ENCODE measurements at places on chromosomes 7 and 10.

- no peak for DNase-seq
Measured at GRCh38 chr10:18179891-18180290, 39.7 kb downstream of the CACNB2 start.

DNA sequence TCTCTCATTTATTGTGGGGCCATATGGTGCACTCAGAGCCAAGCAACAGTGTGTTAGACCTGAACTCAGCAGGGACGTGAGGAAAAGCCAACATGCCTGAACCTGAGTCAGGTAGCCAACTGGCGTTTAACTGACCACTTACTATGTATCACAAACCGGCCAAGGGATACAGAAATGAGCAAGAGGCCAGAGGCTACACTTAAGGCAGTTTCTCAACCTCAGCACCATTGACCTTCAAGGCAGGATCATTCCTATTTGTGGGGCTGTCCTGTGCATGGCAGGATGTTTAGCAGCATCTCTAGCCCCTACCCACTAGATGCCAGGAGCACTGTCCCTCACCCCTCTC, 103.5 kb upstream of the NANOS1 start:
- no peak for DNase-seq

- no peak for DNase-seq
Measured at GRCh38 chr7:149477494-149478443, 16.9 kb upstream of the ZNF777 start.

- no peak for DNase-seq
Measured at GRCh38 chr7:159113056-159113455, 31.6 kb downstream of the VIPR2 start.

- no peak for DNase-seq
Measured at GRCh38 chr10:33301097-33301789, 33.2 kb downstream of the NRP1 start.

- no peak for DNase-seq
Measured at GRCh38 chr10:72906446-72906845, 12.9 kb downstream of the OIT3 start.

DNA sequence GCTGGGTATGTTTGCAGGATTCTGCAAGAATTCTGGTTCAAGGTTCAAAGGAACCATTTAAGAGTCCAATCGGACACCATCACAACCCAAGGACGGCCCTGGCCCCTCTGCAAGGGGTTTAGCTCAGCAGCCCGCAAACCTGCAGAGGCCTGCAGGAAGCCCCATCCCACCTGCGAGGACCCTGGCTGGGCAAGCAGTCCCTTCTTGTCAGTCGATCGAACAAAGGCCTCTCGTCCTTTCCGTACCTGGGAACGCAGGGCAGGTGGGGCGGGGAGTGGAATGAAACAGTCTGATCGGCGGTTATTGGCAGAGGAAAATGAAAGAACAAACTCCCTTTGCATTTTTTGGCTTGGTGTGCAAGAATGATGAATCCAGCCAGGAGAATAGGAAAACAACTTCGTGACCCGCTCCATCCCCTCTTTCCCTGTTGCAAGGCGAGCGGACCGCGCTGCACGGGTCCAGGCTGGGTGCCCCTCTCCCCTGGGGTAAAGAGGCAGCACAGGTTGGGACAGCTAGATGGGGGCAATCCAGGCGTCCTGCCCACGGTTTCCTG, 73.7 kb downstream of the INSIG1 start:
- DNase-seq = no peak

DNA sequence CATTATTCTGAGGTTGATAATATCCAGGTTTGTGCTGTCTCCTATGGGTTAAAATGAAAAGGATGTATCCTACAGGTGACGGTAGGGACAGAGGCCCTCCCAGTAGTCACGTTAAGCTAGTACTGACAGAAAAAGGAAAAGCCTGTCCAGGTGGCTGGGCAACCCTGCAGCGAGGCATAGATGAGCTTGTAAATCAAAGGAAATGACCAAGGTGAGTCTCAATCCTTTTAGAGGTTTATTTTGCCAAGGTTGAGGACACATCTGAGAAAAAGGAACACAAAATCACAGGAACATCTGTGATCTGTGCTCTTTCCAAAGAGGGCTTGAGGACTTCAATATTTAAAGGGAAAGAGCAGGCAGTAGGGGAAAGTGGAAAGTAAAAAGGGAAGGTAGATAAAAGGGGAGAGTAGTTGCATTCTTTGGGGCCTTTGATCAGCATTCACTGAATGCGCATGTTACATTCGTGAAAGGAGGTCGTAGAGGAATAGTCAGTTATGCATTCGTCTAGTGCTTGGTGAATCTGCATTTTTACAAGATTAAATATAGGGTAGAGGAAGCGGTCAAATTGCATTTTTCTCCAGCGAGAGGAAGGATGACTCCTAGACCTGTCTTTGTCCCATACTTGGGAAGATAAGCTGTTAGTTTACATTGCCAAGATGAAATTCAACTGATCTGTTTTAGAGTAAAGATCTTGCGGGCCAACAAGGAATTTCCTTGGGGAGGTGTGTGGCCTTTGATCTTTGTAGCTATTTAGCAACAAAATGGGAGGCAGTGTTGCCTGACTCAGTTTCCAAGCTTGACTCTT, 884 bp upstream of the GSTO1 start:
- no peak for DNase-seq

DNA sequence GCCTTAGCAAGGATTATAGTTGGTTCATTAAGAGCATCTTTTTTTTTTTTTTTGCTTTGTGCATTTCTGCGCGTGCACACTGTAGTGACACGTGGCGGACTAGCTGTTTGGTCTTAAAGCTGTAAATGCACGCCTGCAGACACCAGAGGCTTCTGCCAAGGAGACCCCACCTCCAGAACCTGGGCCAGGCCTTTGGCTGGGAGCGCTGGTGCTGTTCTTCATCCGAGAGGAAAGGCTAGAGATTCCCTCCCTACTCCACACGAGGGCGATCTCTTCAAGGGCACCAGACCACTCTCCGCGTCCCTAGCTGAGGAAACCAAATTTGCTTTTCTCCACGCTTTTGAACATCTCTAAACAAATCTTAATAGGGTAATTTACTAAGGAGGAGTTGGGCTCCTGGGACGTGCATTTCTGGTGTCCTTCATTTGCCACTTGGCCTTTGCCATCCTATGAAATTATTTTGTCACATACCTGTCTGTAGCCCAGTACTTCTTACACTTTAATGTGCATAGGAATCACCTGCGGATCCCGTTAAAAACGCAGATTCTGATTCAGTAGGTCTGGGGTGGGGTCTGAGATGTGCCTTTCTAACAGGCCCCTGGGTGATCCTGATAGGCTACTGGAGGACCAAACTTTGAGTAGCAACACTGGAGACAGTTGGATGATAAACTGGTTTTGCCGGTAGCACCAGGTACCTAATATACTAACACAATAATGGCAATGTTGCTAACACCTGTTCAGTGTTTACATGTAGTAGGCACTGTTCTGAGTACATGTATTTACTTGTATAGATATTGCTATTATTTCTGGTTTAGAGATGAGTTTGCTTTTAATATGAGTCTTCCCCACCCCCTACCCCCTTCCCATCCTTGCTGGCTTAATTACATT, 1.3 kb upstream of the SLC26A5 start:
- no peak for DNase-seq

DNA sequence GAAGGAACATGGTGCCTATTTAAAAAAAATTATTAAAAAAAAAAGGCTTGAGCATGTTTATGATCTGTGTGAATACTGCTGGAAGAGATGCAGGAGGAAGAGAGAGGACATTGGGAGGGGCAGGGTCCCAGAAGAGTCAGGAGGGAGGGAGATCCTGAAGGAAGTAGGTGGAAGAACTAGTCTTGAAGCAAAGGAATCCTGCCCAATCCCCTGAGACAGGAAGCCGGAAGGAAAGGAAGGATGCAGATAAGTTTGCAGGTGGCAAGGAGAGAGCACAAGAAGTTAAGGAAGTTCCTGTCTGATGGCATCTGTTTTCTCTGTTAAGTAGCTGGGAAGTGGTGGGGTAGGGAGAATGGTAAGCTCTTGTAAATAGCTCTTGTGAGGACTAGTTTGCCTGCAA, 318.5 kb downstream of the DOCK4 start:
- no peak for DNase-seq

DNA sequence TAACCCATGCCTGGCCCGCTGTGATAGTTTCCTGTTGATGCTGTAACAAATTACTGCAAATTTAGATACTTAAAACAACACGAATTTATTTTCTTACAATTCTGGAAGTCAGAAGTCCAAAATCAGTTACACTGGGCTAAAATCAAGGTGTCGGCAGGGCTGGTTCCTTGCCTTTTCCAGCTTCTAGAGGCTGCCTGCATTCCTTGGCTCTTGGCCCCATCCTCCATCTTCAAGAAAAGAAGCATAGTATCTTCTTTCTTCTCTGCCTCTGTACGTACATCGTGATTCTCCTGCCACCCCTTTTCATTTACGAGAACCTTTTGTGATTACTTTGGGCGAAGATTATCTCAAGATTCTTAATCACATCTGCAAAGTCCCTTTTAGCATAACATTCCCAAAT, 1.6 kb upstream of the TIAL1 start:
- DNase-seq = no peak
